ENCODE measurements at places on chromosomes 6 and 20. TPM values are rescaled to one million over a fixed set of nuclear protein-coding genes. Genes with fewer than 3 reads are reported as not detected.

Gene RFX6
- total RNA-seq, result not detected

Gene TINAG
- not detected for total RNA-seq

Gene ZNF334
- 5.0 TPM for total RNA-seq

Gene NR2E1
- total RNA-seq, result not detected

DNA sequence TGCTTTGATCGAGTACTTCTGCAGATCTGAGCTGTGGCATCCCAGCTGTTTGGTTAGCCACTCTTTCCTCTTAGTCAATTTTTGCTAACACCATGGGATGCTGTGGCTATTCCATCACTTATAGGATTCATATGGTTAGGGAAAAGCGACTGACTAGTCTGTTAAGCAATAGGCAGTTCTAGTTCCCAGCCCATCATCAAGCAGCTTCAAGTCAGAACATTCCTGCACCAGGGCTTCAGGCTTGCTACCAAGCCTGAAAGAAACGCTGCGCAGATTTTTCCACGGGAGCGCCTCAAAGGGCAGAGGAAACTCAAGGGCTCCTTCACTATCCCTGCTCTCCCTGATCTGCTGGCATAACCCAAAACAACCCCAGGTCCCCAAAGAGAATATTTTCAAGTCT is 159.8 kb upstream of the SUPT3H start:
- H3K4me3 ChIP-seq, result no peak overlapping the region
- no peak for DNase-seq
- no peak overlapping the region for H3K27ac ChIP-seq

GRCh38 chr6:28296520-28297060 is 15.2 kb downstream of the PGBD1 start:
- no peak overlapping the region for H3K4me3 ChIP-seq
- H3K36me3 ChIP-seq, result no peaks in the 10 kb centered on the region
- no peak overlapping the region for H3K27ac ChIP-seq
- DNase-seq, result no peak
- no peaks in the 10 kb centered on the region for H3K27me3 ChIP-seq

DNA sequence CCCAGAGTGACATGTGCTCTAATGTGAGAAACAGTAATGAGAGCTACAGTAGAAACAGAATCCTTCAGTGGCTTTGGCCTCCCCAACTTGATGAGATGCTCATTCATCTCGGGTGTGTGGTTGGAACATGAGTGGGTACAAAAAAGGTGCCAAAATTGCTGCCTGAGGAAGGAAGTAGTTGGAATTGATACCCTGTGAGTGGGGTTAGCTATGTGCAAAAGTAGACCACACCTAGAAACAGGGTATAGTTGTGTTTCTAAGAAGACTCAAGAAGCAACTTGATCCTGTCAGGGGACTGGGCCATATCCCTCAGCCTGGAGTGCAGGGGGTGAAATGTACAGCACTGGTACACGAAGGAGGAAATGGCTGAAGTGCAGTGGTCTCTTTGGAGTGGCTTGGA is 206.4 kb upstream of the SUPT3H start:
- DNase-seq, result no peak
- H3K4me3 ChIP-seq, result no peak overlapping the region
- H3K4me1 ChIP-seq, result no peaks in the 10 kb centered on the region
- no peaks in the 10 kb centered on the region for H3K36me3 ChIP-seq

- H3K4me1 ChIP-seq, result no peaks in the 10 kb centered on the region
- DNase-seq, result no peak
- no peak overlapping the region for H3K4me3 ChIP-seq
- H3K36me3 ChIP-seq, result no peaks in the 10 kb centered on the region
- H3K27ac ChIP-seq, result no peak overlapping the region
- no peaks in the 10 kb centered on the region for H3K27me3 ChIP-seq
Observed at GRCh38 chr6:29147074-29147473, 23.6 kb upstream of the OR2J2 start.

DNA sequence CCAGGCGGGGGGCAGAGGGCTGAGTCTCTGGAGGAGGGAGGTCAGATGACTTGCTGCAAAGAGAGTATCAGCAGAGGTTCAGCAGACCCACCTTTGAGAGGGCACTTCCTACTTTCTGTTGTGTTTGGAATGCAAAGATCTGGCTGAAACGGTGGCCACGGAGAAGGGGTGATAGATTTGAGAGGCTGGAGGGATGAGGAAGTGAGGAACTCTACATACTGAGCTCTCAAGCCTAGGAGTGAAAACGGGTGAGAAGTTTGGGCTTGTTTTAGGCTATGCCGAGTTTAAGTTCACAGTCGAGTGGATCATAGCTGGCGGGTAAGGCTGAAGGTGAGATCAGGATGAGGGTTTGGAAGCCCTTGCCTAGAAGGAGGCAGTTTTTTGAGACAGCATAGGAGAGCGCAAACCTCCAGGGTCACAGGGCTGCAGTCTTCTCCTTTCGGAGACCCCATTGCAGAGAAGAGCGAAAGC is 477 bp upstream of the ITPA start:
- no peaks in the 10 kb centered on the region for H3K27me3 ChIP-seq
- DNase-seq, result no peak
- peaks cover 14% of the 10 kb centered on the region for H3K4me1 ChIP-seq
- peak overlapping the region; percentile 98 for H3K4me3 ChIP-seq
- peaks cover 7% of the 10 kb centered on the region for H3K36me3 ChIP-seq

GRCh38 chr6:56749632-56750151 is 107.0 kb upstream of the DST start:
- peak overlapping the region; percentile 78 for H3K27ac ChIP-seq
- peaks cover 46% of the 10 kb centered on the region for H3K4me1 ChIP-seq
- DNase-seq, result no peak
- peak overlapping the region; percentile 24 for H3K4me3 ChIP-seq

GRCh38 chr20:9165261-9165660 is 96.4 kb downstream of the PLCB4 start:
- H3K27me3 ChIP-seq, result no peaks in the 10 kb centered on the region
- H3K4me1 ChIP-seq, result peaks cover 12% of the 10 kb centered on the region
- H3K4me3 ChIP-seq, result no peak overlapping the region
- no peak for DNase-seq

- H3K27ac ChIP-seq, result no peak overlapping the region
- peaks cover 41% of the 10 kb centered on the region for H3K27me3 ChIP-seq
- no peaks in the 10 kb centered on the region for H3K36me3 ChIP-seq
- DNase-seq, result no peak
- H3K4me3 ChIP-seq, result no peak overlapping the region
- H3K4me1 ChIP-seq, result no peaks in the 10 kb centered on the region
Observed at GRCh38 chr20:46176739-46177378, 58.7 kb downstream of the CD40 start.

GRCh38 chr6:2363211-2363610 is 117.8 kb upstream of the GMDS start:
- no peak overlapping the region for H3K4me3 ChIP-seq
- no peak overlapping the region for H3K27ac ChIP-seq
- no peaks in the 10 kb centered on the region for H3K27me3 ChIP-seq
- no peaks in the 10 kb centered on the region for H3K36me3 ChIP-seq
- no peaks in the 10 kb centered on the region for H3K4me1 ChIP-seq
- DNase-seq, result no peak
